ENCODE measurements at places on chromosomes 12 and 14. TPM values are rescaled to one million over a fixed set of nuclear protein-coding genes. Genes with fewer than 3 reads are reported as not detected.

- DNase-seq = peak; percentile 10
Measured at GRCh38 chr14:92794547-92794941, 439 bp downstream of the GOLGA5 start.

GRCh38 chr12:13947276-13947946 is 34.0 kb downstream of the GRIN2B start:
- no peak for DNase-seq

- no peak for DNase-seq
Measured at GRCh38 chr12:94525951-94526350, 66.3 kb upstream of the CEP83 start.

DNA sequence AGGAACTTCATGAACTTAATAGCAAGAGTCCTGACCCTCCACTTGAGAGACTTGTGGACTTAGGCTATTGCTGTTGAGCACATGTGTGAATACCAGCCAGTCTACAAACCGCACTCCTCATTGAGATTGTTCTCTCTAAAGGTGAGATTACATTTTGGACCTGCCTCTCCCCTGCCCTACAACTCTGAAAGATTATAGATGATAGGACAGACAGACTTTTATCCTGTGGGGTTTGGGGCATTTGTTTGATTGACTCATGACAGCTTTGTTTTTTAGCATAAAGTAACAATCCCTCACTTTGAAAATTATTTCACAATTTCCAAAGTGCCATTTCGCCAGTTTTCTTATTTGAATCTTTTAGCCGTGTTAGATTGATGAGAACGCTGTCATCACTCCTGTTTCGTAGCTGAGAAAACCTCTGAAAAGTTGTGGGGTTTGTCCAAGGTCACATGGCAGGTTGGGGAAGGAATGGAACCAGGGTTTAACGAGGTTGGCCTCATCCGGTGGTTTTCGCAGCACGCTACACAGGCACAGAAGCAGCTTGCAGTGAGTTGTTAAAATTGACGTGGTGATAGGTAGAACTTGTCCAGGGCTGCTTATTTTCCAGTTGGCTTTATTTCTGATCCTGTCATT is 836 bp downstream of the EVL start:
- no peak for DNase-seq

- DNase-seq = peak; percentile 99
Measured at GRCh38 chr12:69738351-69739286, at the start of gene RAB3IP. Gene RAB3IP (plus strand): TSS chr12:69738860. CDS start chr12:69755409, 16,549 bp downstream.

DNA sequence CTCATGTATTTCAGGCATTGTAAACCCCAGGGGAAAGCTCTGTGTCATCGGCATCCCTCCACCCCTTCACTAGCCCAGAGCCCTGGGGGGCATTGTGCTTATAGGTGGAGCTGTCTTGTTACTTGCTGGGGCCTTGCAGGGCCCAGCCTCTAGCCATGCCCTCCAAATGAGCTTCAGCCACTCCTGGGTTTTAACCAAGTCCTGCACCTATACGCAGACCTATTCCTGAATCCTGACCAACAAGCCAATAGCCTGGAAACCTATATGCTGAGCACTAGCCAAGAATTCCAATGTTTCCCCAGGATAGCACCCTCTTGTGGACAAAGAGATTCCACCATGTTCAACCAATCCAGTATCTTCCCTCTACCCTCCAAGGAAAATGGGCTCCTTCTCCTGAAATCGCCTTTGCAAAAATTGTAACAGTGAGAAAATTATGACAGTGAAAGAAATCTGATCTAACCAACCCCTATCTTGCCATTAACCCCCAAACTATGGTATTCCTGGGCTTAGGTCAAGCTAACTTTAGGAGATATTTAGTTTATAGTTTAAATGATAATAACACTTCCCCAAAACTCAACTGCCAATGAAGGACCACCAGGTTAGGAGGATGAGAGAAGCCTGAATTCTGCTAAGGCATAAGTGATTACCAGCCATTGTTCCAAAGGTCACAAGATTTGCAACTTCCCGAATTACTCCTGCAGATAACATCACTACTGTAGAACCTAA is 55.5 kb downstream of the TTC7B start:
- DNase-seq = peak; percentile 40

GRCh38 chr12:89893972-89894706 is 185.5 kb upstream of the ATP2B1 start:
- DNase-seq = no peak

- no peak for DNase-seq
Measured at GRCh38 chr12:9079883-9080675, 35.6 kb downstream of the A2M start.

RHOJ gene
- not detected for total RNA-seq

CAPZA3 gene
- total RNA-seq = not detected

C14orf93 gene
- 16.1 TPM for total RNA-seq

ACRBP gene
- total RNA-seq = 18.0 TPM

ERGIC2 gene
- 56.3 TPM for total RNA-seq

KRT82 gene
- not detected for total RNA-seq
